Cerebellum (tissue), 4 donors: ENCODE measurements at places on chromosomes 1 and 21.

GRCh38 chr1:151336556-151336955 is 9.3 kb upstream of the PI4KB start:
- DNase-seq: no peak

GRCh38 chr1:241423541-241424479 is 66.8 kb upstream of the RGS7 start:
- DNase-seq: peak; percentile 64

DNA sequence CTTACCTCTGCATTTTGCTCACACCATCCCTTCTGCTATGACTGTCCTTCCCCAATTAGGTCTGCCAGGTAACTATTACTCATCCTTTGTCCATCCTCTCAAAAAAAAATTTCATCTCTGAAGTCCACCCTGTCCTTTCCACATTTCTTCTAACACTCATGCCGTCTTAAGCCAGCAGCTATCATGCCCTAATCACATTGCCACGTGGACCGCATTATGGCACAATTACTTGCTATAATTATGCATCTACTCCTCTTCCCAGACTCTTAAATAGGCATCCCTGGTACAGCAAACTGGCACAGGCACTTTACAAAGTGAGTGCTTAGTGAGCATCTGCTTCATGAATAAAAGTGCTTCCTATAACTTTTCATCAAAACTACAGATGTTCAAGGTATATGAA is 295.4 kb upstream of the ESRRG start:
- DNase-seq: no peak

- DNase-seq: no peak
These were observed 22.9 kb downstream of the UBIAD1 start for GRCh38 chr1:11295905-11296304.

DNA sequence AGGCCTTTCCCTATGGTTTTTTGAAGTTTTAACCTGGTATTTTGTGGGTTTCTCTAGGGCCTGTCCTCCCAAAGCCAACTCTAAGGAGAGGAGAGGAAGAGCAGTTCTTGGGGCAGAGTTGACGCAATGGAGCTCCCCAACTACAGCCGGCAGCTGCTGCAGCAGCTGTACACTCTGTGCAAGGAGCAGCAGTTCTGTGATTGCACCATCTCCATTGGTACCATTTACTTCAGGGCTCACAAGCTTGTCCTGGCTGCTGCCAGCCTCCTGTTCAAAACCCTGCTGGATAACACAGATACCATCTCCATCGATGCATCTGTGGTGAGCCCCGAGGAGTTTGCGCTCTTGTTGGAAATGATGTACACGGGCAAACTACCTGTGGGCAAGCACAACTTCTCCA is 38.2 kb downstream of the ZBTB40 start:
- DNase-seq: no peak

DNA sequence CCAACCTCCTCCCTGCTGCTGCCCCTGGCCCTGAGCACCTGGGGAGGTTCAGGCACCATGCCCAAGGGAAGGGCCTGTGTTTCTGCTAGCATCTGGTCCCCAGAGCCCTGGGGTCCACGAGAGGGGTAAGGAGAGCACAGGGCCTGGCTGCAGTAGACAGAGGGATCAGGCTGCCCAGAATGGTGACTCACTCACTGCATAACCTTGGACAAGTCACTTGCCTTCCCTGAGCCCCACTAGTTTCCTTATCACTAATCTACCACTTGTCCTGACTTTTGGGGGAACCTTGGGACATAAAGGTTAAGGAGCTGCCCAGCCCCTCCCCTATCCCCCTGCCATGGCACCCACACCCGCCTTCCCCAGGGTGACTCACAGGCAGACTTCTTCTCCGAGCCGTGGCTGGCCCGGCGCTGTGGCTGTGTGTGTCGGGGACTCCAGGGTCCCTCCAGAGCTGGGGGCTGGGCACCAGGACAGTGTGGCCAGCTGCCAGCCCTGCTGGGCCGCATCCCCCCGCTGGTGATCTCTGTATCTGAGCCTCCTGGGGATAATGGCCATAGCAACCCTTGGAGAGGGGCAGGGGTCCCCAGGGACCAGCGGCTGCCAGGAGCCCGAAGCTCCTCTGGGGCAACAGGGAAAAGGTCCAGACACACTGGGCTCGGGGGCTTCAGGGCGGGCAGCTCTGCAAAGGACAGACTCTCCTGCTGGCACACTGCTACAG is 4.0 kb downstream of the ARHGEF19 start:
- DNase-seq: no peak

DNA sequence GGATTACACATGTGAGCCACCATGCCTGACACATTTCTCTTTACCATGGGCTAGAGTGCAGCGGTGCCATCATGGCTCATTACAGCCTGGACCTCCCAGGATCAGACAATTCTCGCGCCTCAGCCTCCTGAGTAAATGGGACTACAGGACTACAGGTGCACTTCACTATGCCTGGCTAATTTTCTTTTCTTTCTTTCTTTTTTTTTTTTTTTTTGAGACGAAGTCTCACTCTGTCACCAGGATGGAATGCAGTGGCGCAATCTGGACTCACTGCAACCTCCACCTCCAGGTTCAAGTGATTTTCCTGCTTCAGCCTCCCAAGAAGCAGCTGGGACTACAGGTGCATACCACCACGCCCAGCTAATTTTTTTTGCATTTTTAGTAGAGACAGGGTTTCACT is 14.8 kb upstream of the KIF1B start:
- DNase-seq: no peak

- no peak for DNase-seq
These were observed 49.6 kb upstream of the DAB1 start for GRCh38 chr1:57473448-57473847.

GRCh38 chr1:35850716-35851115 is 32.3 kb upstream of the AGO1 start:
- no peak for DNase-seq

GRCh38 chr1:14506471-14507255 is 91.8 kb upstream of the KAZN start:
- DNase-seq: no peak

DNA sequence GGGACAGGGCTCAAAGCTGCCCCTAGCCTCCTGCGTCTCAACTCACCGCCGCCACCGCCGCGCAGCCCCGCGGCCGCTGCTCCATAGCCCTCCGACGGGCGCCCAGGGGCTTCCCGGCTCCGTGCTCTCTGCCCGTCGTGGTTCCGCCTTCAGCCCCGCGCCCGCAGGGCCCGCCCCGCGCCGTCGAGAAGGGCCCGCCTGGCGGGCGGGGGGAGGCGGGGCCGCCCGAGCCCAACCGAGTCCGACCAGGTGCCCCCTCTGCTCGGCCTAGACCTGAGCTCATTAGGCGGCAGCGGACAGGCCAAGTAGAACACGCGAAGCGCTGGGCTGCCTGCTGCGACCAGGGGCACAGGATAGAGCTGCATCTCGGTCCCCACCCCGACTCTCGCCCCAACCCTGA is at the start of gene TNFRSF25:
Gene TNFRSF25, minus strand, starts transcription at position 151 of the 400 bp plus-strand sequence. Its CDS starts 66 bp downstream, at position 85.
- DNase-seq: no peak

DNA sequence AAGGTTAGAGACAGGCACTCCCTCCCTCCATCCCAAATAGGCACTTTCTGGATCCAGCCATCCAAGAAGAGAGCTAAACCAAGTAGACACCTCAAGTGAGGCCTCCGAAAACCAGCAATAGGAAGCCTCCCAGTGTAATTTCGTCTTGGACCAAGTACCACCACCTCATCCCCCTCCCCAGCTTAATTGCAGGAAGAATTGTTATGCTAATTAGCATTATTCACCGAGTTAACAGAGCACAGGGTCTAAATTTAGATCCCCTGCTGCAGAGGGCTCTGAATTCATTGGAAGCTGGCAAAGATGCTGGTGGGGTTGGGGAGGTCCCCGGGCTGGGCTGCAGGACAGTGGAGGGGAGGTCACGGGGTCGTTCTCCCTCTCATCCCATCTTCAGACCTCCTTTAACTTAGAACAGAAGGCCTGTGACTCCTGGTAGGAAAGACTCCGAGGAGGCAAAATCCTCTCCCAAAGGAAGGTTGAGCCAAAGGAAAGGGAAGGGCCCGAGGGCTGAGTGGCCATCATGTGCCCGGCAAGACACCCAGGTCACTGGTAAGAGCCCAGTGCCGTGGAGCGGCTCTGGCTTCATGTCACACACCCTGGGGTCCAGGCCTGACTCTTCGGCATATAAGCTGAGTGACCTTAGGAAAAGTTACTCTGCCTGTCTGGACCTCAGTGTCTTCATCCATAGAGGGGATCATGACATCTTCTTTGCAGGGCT is 209.2 kb upstream of the GRIK3 start:
- no peak for DNase-seq

DNA sequence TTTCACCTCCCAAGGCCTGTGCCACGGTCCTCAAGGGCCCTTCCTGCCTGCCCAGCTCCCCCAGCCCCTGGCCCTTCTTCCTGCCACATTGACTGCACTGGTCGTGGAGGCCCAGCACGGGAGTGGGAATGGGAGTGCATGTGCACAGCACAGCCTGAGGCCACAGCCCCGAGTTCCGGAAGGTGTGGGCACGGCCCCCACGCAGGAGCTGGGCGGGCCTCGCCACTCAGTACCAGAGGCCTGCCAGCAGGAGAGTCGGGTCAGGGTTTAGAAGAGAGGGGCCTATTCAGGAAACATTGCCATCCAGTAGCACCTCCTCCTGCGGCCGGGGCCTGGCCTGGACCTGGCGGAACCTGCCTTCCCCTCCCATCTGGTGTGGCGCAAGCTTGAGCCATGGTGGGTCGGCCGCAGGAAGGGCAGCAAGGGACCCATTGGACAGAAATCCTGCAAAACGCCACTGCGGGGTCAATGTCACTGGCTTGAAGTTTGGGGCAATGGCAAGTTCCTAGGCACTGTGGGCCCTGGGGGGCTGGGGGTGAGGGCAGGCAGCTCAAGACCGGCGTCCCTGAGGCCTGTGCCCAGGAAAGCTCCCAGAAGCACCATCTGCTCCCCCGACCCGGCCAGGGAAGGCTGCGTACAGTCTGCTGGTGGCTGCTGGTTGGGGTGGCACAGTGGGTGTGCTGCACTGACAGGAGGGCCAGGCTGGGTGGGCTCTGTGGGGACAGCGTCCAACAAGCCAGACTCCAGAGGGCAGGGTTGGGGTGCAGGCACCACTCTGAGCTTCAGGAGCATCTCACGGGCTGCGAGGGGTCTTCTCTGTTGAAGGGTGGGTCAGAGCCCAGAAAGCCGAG is 1.8 kb upstream of the TMEM52 start:
- no peak for DNase-seq

GRCh38 chr1:234965111-234965510 is 163.5 kb downstream of the TOMM20 start:
- no peak for DNase-seq

- DNase-seq: peak; percentile 9
These were observed 876 bp upstream of the CHML start for GRCh38 chr1:241640867-241641622.

GRCh38 chr1:33713058-33713877 is 150.6 kb upstream of the HMGB4 start:
- no peak for DNase-seq

DNA sequence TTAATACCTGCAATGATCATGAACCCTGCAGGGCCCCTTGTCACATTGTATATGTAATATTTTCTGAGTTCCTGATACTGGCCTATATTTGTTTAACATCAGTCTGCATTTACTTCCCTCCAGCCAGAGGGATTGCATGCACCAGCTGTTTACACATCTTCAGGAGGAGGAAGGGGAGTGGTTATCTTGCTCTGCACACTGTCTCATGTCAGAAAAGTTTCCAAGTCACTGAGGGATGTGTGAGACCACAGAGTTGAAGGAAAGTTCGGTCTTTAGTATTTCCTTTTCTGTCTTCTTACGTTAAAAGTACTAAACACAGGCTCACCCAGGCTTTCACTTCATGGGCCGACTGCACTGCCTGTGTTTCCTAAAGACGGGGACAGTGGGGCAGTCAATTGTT is 574.1 kb downstream of the LMO4 start:
- no peak for DNase-seq

GRCh38 chr1:220380885-220381284 is 108.6 kb upstream of the RAB3GAP2 start:
- no peak for DNase-seq

DNA sequence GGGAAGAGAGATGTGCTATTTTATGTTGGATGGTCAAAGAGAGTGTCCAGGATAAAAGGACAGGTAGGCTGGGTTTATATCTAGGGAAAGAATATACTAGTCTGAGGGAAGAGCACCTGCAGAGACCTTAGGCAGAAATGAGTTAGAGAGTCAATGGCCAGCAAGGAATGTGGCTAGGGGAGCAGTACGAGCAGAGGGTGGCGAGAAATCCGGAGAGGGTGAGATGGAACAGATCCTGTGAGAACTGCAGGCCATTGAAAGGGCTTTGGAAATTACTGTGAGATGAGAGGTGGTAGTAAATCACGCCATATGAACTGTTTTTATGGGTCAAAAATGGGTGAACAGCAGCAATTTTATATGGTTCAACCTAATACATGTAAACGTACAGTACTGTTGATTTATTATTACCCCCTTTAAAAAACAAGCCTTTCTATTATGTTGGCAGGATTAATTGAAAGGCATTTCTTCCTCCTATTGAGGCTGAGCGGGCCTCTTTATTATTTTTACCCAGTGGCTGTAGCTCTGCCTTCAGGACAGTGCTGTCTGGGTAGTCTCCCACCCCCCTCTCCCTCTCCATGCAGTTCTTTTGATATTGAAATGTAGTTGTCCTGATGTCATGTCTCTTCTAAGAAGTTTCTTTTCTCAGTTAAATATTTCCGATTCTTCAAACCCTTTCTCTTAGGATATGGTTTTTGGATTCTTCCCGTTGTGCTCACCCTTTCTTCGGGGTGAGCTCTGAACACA is 75.2 kb upstream of the CD1D start:
- no peak for DNase-seq

- DNase-seq: no peak
These were observed 29.3 kb downstream of the CRYZ start for GRCh38 chr1:74703386-74704182.

DNA sequence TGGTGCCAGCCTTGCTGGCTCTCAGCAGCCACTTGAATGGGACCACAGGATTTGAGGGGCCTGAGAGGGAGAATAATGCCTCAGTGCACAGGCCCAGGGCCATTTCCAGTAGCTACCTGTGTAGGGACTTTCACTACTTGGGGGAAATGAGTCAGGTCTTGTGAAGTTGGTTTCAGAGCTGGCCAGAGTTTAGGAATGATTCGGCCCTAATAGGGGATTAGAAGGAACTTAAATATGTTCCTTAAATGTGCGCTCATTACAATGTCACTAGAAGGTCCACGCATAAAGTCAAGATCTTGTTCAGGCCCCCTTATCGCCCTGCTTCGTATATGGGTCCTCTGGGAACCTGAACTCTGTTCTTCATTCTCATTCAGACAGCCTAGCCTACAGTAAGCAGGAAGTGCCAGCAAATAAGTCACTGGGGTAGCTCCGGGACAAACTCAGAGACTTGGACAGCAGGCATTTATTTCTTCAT is 5.6 kb upstream of the AKR1A1 start:
- DNase-seq: no peak
